ENCODE measurements at places on chromosomes 13 and 19.
A peak's percentile ranks its signal among the peaks of the same experiment; 100 is the strongest.

GRCh38 chr13:106337096-106337850 is 198.2 kb downstream of the EFNB2 start:
- DNase-seq: no peak

GRCh38 chr19:51524666-51525264 is 6.7 kb downstream of the SIGLEC6 start:
- no peak for DNase-seq

DNA sequence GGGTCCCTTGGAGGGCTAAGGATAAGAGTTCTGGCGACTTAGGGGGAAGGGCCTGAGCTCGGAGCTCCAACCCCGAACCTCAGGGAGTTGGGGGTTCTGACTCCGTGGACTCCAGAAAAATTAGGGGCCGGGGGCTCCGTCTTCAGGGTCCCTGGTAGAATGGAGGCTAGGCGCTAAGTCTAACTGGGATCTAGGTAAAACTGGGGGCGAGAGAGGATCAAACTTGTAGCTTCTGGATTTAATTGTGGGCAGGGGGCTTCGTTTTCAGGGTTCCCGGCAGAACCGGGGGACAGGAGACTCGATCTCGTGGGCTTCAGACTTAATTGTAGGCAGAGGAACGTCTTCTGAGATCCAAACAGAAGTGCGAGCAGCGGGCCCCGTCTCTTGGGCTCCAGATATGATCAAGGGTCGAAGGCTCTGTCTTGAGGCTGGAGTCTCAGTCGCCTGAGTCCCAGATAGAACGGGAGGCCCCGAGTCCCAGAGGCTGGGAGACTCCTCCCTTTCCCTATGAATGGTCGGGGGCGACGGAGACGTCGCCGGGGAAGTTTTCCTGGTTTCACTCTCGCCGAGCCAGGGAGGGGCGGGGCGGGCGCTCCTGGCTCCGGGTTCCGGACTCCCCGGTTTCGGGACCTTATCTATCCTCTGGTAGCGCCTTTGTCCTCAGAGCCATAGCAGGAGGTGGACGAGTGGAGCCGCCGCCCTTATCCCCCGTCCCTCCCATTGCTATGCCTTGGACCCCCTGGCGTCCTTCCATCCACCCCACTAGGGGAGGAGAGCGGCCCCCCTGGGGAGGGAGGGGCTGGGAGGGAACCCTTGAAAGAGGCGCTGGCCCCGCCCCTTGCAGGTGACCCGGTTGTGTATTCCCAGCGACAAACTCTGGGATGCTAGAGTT is 1.3 kb downstream of the NECTIN2 start:
- DNase-seq: peak; percentile 80

GRCh38 chr13:45695198-45695730 is 6.9 kb upstream of the CBY2 start:
- no peak for DNase-seq

- no peak for DNase-seq
Measured at GRCh38 chr19:13841086-13841961, 35.6 kb upstream of the NANOS3 start.

DNA sequence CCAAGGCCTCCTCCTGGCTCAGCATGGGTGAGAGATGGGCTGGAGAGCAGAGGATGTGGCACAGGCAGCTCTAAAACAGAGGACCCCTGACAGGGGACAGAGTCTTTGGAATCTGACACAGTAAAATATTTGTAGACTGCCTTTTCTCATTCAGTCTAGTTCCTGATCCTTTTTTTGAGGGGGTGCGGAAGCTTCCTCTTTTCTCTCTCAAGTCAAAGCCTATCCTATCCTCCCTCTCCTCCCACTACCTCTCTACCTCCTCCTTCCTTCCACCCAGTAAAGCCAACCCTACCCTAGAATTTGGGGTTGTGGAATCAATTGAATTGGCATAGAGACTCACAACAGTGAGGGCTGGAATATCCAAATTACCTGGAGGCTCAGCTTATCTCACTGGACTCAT is 82.0 kb downstream of the TEX26 start:
- no peak for DNase-seq

- DNase-seq: no peak
Measured at GRCh38 chr19:14544047-14544446, 14.7 kb downstream of the TECR start.

- no peak for DNase-seq
Measured at GRCh38 chr13:90414691-90415596, 932.5 kb upstream of the MIR17HG start.

GRCh38 chr13:83248751-83249150 is 633.5 kb downstream of the SLITRK1 start:
- DNase-seq: no peak

GRCh38 chr19:52725528-52725961 is 9.3 kb downstream of the ZNF611 start:
- no peak for DNase-seq

DNA sequence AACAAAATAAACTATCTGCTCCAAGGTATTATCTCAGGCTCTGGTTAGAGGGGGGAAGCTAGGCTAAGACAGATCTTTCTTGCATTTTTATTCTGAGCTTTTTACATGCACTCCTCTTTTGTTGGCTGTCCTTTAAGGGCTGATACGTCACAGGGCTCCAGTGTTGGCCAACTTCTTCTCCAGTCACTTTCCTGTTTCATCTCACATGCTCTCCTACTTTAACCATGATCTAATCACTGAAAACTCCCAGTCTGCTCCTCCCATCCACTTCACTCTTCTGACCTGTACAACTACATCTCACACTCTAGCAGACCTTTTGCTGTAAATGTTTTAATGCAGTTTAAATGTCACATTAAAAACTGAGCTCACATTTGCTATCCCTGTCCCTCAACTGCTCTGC is 510.0 kb upstream of the KLF12 start:
- DNase-seq: no peak

DNA sequence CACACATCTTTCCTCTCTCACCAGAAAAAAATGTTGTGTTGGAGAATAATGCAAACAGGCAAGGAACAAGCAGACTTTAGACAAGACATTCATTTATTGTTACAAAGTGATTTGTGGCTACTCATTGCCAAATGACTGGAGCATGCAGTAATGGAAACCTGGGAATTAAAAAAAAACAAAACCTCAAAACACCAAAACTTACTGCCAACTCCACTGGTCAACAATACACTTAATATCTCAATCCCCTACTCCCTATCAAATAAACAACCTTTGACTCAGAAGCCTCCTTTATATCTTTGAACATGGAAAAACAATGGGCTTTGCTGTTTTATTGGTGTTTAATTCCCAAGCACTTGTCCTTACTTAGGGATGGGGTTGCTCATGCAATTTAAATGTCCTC is 112.8 kb downstream of the POSTN start:
- no peak for DNase-seq

DNA sequence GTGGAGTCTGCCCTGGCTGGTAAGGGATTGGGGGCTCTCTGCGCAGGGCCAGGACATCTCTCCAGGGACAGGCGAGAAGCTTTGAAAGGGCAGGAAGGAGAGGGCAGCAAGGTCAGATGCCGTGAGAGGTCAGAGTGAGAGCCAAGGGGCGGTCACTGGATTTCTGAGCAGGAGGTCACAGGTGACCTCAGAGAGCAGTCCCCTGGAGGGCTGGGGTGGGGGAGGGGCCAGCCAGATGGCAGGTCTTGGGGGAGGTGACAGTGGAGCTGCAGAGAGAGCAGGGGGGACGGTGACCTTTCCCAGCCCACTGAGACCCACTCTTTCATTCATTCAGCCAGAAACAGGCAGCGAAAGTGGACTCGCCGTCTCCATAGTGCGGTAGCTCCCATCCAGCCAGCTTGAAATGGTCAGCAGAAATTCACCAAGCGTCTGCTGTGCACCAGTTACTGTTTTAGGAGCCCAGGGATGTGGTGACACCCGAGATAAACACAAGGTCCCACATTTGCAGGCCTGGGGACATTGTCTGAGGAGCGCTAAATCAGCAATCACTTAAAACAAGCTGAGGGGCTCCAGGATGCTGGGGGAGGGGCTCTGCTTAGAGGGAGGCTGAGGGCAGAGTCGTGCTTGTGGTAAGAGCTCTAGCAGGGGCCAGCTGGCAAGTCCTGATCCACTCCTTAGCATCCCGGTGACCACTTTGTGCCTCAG is 10.2 kb downstream of the CARM1 start:
- no peak for DNase-seq

DNA sequence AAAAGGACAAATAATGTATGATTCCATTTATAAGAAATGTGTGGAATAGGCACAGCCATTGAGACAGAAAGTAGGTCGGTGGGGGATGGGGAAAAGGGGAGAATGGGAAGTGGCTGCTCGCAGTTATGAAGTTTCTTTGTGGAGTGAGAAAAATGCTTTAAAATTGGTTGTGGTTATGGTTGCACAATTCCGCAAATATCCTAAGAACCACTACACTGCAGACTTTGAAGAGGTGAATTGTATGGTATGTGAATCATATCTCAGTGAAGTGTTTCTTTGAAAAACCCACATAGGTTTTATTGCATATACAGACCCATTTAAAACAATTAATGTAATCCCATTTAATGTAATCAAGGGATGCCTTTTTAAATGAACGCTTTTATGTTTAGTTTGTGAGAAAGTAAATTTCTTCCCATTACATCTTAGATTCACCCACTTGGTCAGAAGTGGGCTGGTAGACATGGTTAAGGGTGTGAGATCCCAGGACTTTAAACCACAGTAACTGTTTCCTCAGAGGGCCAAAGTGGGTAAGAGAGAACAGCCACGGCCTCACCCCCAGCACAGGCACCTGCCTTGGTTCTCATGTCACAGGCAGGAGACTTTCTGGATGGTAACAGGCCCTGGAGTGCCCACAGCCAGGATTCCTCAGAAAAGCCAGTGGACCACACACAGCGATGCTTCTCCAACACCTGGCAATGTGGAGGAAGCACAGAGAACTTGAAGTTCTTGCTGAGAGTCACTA is 119.3 kb upstream of the GJB6 start:
- peak; percentile 73 for DNase-seq

- DNase-seq: no peak
Measured at GRCh38 chr13:110445183-110445582, 116.3 kb downstream of the RAB20 start.

GRCh38 chr19:2774953-2775555 is 8.0 kb downstream of the SGTA start:
- no peak for DNase-seq

DNA sequence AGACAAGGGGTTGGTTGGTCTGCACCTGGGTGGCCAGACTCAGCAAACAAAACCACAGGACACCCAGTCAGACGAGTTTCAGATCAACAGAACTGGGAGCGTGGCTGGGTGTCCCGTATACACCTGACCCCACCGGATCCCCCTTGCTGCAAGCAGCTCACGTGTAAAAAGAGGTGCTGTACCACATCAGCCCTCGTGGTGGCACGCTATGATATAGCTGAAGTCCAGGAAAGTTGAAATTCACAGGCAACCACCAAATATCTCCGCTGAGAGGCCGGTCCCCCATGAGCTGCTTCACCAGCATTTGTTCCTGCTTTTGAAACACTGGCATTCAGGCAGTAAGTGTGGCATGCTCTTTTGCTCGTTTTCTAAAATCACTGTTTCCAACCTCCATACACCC is 92.3 kb downstream of the TUBA3C start:
- no peak for DNase-seq

DNA sequence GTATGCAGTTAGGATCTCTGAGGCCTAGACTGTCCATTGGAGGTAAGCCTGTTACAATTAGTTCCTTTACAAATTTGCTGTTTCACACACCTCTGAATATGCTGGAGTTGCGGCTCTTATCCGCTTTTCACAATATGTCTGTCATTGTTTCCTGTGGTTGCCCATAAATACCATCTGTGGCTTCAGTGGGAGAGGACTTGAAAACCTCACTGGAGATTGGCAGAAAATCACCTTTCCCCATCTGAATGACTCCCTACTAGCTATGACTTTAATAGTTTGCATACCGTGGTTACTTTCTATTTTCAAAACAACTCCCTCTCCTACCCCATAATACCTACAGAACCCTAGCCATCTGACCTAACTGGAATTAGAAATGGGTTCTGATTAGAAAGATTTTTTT is 454.3 kb downstream of the PCDH17 start:
- DNase-seq: no peak

- peak; percentile 68 for DNase-seq
Measured at GRCh38 chr19:41000310-41000737, 9.2 kb downstream of the CYP2B6 start.

DNA sequence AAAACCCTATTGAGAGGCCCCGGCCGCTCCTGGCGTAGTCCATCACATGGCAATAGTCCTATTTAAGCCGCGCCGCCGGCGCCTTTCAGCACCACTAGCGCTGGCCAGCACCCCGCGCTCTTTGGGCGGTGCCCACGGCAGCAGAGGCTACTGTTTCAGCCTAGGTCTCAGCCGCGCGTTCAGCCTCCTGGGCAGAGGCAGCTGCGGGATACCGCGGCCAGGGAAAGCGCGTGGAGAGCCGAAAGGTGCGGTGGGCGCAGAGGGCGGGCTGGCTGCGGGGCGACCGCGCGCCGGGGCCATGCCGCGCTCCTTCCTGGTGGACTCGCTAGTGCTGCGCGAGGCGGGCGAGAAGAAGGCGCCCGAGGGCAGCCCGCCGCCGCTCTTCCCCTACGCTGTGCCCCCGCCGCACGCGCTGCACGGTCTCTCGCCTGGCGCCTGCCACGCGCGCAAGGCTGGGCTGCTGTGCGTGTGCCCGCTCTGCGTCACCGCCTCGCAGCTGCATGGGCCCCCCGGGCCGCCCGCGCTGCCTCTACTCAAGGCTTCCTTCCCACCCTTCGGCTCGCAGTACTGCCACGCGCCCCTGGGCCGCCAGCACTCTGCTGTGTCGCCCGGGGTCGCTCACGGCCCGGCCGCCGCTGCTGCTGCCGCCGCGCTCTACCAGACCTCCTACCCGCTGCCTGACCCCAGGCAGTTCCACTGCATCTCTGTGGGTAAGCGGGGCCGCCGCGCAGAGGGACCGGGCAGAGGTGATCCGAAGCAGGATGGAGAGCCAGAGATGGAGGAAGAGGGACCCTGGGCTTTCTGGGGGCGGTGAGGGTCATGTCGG is at the start of gene GSX1:
Gene GSX1, plus strand, starts transcription at position 91 of the 826 bp plus-strand sequence. Its CDS starts 208 bp downstream, at position 299.
- no peak for DNase-seq

DNA sequence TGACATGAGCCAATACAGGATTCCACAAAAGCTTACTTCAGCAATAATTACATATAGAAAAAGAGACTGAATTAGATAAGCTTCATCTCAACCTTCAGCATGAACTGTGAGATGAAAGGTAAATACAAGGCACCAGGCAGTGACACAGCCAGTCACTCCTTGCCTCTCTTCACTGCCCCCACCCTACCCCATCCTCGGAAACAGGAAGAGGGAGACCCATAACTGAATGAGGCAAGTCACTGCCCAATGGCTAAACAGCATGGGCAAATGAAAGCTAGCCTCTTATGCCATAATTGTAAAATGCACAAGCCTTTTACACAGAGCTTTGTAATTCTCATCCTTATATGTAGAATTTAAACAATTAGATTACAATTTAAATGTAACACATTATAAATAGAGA is 1.7 kb downstream of the ZNF160 start:
- no peak for DNase-seq

DNA sequence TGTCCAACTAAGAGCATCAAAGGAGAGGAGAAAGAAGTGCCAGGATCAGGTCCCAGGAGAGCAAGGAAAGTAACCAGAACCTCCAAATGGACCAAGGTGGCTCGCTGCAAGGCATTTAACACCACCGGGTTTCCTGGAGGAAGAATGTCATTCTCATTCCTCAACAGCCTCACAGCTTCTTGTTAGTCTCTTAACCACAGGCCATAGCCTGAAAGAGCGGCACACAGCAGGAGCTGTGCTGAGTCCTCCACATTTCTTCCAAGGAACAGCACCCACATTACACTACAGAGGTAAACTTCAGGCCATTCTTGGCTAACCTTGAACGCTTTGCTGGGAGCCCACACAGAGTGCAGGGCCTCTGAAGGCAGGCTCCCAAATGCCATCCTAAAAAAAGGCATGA is 23.6 kb downstream of the DOCK9 start:
- DNase-seq: no peak

- DNase-seq: no peak
Measured at GRCh38 chr13:51067706-51068105, 43.4 kb downstream of the C13orf42 start.

GRCh38 chr19:4007836-4008539 is 452 bp downstream of the PIAS4 start:
- DNase-seq: no peak

All from PC-9 (cell line).